ENCODE measurements at places on chromosomes 1 and 21.

DNA sequence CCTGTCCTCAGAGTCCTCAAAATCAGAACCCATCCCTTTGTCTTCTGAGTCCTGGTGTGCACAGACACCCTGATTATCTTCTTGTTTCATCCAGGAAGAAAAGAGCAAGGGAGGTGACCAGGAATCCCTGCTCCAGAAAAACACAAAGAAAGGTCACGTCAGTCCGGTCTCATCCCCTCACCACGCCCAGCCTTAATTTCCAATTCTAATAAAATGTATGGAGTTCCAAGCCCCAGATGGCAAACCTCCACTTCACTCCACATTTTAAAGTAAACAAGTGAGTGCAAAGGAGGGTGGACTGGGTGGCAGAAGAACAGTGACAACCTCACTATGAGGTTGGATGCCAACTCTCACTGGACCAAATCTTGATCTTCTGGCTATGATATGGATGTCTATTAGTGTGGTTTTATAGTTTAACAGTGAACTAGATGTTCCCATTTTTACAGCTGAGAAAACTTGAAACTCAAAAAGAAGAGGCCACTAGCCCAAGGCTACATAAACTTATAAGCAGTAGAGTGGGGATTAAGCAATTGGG, 22.0 kb downstream of the ZNF697 start:
- no peak for DNase-seq

DNA sequence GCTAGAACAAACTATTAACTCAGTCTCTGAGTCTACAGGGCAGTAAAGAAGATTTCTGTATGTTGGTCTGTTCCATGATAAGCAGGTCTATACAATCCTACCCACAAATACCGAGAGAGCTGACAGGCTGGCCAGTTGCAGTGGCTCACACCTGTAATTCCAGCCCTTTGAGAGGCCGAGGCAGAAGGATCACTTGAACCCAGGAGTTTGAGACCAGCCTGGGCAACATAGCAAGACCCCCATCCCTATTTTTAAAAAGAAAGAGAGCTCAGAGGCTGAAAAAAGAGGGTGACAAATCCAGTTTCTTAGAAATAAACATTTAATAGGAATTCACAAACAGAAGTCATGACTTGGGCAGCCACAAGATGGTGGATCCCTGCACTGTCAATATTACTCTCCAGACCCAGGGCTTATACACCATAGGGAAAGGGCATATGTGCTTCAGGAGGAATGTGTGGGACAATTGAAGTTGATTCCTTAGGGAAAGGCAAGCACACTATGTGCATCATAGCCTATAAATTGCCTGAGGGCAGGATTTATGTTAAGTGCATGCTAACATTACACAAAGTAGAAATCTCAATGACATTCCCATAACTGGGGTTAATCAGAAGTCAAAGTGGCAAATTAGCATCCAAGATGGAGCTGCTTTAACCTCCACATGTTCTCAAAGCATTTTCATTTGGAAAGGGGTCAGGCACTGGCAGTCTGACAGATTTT, 66.8 kb downstream of the SLC16A1 start:
- DNase-seq, result no peak

DNA sequence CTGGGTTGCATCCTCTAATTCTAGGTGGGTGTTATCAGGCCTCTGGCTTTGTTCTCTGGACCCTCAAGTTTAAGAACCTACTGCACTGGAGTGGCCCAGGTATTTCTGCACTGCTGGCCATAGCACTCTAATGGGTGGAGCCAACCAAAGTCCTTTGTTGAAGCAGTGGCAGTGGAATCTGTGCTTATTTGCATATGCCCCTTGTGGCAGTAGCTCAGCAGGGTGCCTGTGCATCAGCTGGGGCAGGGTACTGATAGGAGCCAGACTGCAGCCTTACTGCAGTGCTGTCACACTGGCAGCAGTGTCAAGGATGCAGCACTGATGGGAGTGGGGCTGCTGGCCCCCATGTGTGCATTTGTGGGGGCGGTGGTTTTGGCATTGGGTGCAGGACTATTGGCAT, 660.6 kb downstream of the LRRIQ3 start:
- peak; percentile 60 for DNase-seq

GRCh38 chr1:156691665-156692440, 13.5 kb downstream of the CRABP2 start:
- DNase-seq, result peak; percentile 67

- peak; percentile 79 for DNase-seq
Measured at GRCh38 chr1:210541680-210542358, 213.1 kb downstream of the HHAT start.

DNA sequence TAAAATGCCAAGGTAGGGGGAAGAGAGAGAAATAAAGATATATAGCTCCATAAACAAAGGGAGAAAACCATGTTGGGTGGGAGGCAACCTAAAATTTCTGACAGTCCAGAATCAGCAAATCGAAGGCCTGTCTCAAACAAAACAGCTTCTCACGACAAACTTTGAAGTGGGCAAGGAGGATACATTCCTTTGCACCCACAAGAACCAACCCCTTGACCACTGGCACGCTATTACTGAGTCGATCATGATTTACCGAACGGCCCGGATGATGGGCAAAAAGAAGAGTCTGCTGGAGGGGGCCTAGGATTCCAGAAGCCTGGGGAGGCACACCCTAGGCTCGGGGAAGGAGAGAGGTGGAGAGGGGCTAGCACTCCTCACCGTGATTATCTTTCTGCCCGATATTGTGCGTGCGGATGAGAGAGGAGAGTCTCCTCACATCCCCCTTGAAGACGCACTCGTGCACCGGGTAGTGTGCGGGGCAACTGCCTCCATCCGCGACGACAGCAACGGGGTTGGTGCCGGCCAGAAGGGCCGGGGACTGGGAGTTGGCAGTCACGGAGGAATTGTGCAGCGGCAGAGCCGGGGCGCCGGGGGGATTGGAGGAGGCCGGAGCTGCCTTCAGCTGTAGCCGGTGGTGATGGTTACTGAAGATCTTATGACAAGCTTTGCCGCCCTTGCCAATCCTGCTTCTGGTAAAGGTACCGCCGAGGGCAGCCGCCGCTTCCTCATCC, 756 bp downstream of the ANKRD13C start:
- DNase-seq, result peak; percentile 57

- no peak for DNase-seq
Measured at GRCh38 chr1:110903853-110904500, 31.0 kb downstream of the CD53 start.

GRCh38 chr1:55203064-55203463, 12.1 kb downstream of the USP24 start:
- no peak for DNase-seq

DNA sequence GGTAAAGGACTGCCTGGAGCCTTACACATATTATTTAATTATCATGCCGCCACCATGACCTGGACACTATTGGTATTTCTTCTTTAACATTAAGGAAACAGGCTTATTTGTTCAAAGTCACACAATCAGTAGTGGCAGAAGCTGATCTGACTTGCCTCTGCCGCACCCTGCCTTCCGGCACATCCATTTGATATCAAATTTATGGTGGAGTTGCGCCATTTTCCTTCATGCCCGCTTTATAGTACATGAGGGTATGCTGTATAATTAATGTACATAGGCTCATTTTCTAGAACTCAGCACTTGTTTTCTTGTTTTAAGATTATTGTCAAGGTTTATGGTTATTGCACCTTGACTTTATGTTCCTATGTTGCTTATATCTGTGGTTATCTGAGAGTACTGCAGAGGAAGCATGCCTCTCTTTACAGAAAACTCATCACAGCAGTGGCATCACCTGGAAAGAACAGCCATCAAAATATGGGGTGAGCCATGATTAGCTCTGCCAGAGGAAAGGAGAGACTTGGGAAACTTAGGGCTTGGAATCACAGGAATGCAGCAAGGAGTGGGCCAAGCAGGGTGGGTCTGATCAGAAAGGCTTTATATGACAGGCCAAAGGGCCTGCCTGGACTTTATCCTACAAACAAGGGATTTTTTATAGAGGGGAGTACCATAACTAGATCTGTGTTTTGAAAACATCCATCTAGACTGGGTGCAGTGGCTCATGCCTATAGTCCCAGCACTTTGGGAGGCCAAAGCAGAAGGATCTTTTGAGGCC, 72.2 kb upstream of the GJB5 start:
- DNase-seq, result no peak

GRCh38 chr1:169931795-169932231, 38.1 kb upstream of the SCYL3 start:
- DNase-seq, result no peak

DNA sequence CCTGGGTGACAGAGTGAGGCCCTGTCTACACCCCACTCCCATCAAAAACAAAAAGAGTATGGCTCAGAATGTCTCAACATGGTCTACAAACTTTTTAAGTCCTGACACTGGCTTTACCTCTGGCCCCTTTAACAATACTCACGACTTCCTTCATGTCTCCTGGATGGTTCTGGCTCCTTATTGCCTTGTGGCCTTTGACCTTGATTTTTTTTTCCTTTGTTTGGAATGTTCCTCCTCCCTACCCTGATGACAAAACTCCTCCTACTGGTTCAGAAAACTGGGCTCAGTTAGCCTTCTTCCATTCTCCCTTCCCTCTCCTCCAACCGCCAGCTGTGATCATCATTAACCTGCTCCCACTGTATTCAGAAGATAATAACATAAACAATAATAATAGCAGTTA, 4.6 kb upstream of the SOAT1 start:
- DNase-seq, result peak; percentile 46

GRCh38 chr1:995665-996633, 3.9 kb downstream of the HES4 start:
- no peak for DNase-seq

DNA sequence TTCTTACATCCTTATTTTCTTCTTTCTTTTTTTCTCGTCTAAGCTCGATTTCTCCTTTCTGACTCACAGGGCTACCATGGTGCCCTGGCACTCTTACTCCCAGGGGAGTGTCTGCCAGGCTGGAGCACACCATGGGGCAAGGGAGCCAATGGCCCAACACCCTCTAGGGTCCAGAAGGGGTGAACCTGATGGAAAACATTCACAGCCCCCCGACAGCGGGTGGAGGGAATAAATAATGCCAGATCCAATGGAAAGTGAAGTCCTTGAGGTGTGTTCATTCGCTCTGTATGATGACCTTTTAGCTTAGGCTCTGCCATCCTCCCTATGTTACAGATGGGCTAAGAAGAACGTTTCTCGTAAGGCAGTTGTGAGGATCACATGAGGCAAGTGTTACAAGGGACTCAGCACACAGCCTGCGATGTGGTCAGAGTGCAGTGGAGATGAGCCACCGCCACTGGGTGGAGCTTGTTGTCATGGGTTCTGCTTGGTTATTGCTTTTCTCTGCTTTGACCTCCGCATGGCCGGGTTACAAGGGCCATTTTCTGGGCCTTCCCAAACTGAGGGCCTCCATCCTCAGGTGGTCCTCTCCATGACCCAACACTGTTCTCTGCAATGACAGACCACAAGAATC, 3.5 kb upstream of the FCMR start:
- DNase-seq, result peak; percentile 46

DNA sequence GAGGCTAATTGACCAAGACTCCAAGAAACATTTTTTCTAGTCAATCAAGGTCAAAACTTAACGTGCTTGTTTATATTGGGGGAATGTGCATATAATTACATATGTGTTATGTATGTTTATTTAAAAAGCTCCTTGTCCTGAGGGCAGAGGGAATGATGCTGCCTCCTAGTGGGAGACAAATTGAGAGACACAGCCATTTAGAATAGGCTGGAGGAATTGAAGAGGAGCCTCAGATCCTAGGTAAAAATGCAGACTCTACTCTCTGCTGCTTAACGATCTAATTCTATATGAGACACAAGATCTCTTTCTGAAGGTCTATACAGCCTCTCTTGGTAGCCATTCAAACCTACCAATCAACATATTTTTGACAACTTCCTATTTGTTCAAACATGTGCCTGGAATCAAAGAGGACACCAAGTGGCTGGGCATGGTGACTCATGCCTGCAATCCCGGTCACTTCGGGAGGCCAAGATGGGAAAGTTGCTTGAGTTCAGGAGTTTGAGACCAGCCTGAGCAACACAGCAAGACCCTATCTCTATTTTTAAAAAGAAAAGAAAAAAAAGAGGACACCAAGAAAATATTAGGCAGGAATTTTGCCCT, 136.6 kb upstream of the ZNF648 start:
- DNase-seq, result no peak

GRCh38 chr1:230681599-230681998, 32.3 kb downstream of the AGT start:
- no peak for DNase-seq

GRCh38 chr21:14084068-14084501, 126.7 kb downstream of the LIPI start:
- no peak for DNase-seq

- no peak for DNase-seq
Measured at GRCh38 chr1:95035536-95035935, 37.2 kb downstream of the ALG14 start.

GRCh38 chr1:107480548-107481415, 339.9 kb downstream of the NTNG1 start:
- peak; percentile 16 for DNase-seq

GRCh38 chr1:162649583-162649982, 17.3 kb downstream of the DDR2 start:
- DNase-seq, result no peak

DNA sequence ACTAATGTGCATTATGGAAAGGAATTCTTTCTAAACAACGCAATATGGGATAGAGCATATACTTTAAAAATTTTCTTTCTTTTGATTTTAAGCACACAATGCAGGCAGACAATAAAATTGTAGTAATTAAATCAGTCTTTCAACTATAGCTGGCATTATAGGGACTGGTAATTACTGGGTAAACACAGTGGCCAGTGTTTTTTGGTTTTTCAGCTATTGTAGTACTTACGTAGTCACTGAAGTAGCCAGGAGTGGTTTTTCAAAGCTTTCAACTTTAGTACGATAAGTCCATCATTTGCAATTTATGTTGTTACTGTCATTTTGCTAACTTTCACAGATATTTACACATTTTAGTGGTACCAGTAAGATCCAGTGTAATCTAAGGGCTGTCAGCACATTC, 50.6 kb downstream of the RAB3GAP2 start:
- no peak for DNase-seq

DNA sequence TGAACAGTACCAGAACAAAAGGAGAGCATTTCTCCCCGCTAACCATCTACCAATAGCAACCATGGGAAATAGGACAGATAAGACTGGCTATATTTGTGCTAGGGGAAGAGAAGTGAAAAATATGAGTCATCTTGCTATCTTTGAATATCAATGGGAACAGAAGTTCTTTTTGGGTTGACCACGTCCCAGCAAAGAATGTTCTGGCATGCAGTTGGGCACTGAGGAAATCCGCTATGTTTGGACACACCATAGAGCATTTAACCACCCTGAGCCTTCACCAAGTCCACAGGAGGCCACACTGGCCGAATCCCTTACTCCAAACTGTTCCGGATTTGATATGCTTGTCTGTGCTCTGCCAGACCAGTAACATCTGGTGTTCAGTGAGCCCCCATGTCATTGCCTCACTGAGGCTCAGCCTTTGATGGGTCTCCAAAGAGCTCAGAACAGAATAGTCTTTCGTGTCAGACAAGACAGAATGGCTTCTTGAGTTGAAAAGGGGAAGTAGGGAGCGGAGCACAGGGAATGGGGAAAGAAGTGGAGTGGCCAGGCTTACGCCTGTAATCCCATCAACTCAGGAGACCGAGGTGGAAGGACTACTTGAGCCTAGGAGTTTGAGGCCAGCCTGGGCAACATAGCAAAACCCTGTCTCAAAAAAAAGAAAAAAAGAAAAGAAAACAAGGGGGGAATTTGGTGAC, 81.4 kb downstream of the SMYD2 start:
- no peak for DNase-seq

- no peak for DNase-seq
Measured at GRCh38 chr1:232590744-232591082, 39.2 kb downstream of the SIPA1L2 start.

GRCh38 chr1:185260611-185261010, 56.4 kb downstream of the IVNS1ABP start:
- no peak for DNase-seq

- DNase-seq, result no peak
Measured at GRCh38 chr1:51705035-51705434, 88.1 kb downstream of the OSBPL9 start.

- DNase-seq, result no peak
Measured at GRCh38 chr1:2936559-2937515, 84.4 kb upstream of the ACTRT2 start.
